Renal cortical epithelial cell (primary cell): ENCODE measurements at places on chromosomes 4 and X.

DNA sequence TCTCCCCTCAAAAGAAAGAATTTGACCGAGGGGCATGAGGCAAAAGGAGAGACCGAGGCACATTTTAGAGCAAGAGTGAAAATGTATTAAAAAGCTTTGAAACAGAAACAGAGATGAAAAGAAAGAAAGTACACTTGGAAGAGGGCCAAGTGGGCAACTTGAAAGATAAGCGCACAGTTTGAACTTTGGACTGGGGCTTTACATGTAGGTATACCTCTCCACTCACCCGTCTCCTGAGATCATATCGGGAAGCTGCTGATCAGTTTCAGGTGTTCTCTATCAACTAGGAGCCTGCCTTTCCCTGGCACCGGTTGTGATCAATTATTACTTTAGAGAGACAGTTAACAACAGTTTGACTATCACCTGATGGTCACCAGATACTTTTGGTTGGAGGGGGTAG lies 2666.5 kb downstream of the ARAP2 start:
- no peak for DNase-seq

- no peak for DNase-seq
These were observed 68.6 kb downstream of the CDS1 start for GRCh38 chr4:84651499-84651898.

DNA sequence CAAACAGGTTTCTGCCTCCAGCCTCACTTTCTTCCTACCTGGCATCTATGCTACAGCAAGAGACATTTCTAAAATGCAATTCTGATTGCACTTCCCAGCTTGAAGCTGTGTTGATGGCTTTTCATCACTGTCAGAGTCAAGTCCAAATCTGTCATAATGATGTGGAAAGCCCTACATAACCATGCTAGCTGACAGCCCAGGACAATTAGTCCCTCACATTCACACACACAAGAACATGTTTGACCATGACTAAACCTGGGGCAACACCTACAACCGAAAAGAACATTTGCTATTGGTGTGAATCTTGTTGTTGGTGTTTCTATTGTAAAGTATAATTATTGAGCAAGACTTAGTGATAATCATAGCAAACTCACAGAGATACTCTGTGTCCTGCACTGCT lies 58.2 kb downstream of the PPM1K start:
- no peak for DNase-seq

DNA sequence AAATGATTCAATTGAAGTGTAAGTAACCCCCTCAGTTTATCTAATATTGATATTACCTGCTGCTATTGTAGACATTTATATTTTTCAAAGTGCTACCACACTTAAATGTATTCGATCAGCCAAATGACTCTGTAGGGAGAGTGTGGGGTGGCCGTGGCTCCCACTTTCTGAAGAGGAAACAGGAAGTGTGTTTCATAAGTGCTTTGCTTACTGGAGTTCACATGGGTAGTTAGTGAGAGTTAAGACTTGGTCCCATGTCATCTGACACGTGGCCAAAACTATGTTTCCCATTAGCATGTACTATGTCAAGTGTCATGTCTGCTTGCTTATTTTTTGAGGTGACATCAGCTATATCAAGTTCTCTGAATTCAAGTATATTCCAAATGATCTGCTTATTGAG lies 308.1 kb upstream of the GATB start:
- no peak for DNase-seq

GRCh38 chrX:108224727-108225621 lies 133.4 kb downstream of the ATG4A start:
- DNase-seq: peak; percentile 74

- no peak for DNase-seq
These were observed 15.8 kb upstream of the CXorf38 start for GRCh38 chrX:40663078-40663740.

- no peak for DNase-seq
These were observed 39.1 kb upstream of the TMEM192 start for GRCh38 chr4:165151734-165152133.

GRCh38 chr4:86717651-86718050 lies 123.5 kb downstream of the PTPN13 start:
- peak; percentile 96 for DNase-seq

- DNase-seq: no peak
These were observed 178.6 kb upstream of the TBL1X start for GRCh38 chrX:9286234-9286633.

DNA sequence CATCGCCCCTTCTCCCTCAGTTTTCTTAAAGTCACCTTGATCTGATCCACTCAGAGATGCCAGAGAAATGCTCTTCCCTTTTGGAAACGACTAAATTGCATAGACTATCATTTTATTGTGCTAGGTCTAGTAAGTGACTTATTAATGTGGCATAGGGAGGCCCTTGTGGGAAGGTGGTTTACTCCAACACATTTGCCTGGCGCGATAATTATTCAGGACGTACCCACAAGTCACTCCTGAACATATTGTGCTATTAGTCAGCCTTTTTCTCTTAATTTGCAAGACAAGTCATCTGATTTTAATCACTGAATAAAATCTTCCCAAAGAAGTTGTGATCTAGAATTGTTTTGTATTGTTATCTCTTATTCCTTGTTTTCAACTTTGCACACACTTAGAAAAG lies 7.6 kb downstream of the ENPEP start:
- peak; percentile 94 for DNase-seq

DNA sequence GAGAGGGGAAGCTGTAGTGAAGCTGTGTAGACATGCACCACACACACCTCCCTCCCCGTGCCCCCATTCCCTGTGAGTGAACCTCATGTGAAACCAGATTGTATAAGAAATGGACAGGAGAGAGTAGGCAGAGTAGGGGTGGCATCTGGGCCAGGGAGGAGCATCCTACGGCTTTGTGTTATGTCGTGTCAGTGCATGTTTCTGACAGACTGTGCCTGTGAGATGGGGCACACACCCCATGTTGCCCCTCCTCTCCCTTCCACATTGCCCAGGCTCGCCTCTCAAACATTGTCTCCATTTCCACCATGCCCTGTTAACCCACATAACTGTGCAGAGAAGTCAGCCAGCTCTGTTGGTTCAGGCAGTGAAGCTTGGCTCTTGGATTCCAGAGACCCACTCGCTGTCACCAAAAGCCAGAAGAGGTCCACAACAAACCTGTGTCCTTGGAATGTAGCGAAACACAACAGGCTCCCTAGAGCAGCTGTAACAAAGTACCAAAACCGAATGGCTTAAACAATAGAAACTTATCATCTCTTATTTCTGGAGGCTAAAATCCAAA lies 56.1 kb downstream of the SLC9A6 start:
- DNase-seq: no peak

- DNase-seq: no peak
These were observed 4.4 kb downstream of the MSMO1 start for GRCh38 chr4:165331823-165332222.

- DNase-seq: no peak
These were observed 40.0 kb downstream of the UGT2B10 start for GRCh38 chr4:68855771-68856170.

DNA sequence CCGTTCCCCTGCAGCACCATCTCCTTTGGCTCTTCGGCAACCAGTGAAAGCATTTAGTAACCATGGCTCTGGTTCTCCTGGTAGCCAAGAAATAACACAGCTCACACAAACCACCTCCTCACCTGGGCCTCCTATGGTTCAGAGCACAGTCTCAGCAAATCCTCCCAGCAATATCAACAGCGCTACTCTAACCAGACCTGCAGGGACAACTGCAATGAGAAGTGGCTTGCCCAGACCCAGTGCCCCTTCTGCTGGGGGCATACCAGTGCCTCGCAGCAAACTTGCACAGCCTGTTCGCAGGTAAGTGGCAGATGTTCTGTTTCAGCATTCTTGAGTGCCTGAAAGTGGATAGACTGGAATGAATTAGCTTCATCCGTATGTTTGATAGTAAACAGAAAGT lies 63.0 kb upstream of the SLC10A4 start:
- DNase-seq: no peak

DNA sequence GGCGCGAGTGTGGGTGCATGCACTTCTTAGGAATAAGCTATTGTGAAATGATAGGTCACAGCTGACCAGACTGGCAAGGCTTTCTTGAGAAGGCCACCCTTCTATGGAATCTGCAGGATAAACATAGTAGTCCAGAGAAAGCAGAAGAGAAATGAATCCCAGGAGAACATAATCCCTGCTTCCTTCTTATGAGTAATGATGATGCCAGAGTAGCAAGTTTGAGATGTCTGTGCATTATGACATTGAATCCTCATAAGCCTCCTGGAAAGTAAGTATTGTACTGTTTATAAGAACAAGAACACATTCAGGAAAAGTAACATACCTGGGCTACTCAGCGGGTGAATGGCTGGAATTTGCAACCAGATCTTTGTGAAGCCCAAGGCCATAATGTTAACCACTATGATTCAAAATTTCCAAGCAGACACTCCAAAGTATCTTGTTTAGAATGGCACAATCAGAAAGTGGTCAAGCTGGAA lies 272.1 kb upstream of the HS3ST1 start:
- DNase-seq: peak; percentile 41

- DNase-seq: no peak
These were observed 2.7 kb upstream of the LRCH2 start for GRCh38 chrX:115236560-115236959.

DNA sequence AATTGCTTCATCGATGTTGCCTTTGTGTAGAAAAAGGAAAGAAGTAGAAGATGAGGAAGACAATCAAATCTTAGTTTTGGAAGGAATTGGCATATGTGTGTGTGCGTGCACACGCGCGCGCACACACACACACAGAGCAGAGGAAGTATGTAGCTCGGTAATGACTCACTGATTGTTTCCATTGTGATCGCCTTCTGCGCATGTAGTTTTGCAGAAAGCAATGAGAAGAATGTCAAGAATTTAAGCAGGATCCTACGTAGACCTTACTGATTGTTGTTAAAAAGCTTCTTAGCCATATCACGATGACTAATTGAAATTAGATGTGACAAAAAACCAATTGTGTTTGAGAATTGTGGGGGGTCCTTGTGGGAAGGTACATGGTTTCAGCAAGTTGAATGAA lies 12.8 kb upstream of the LIMCH1 start:
- peak; percentile 99 for DNase-seq

- DNase-seq: no peak
These were observed 92.4 kb upstream of the WDR17 start for GRCh38 chr4:175973027-175973923.

DNA sequence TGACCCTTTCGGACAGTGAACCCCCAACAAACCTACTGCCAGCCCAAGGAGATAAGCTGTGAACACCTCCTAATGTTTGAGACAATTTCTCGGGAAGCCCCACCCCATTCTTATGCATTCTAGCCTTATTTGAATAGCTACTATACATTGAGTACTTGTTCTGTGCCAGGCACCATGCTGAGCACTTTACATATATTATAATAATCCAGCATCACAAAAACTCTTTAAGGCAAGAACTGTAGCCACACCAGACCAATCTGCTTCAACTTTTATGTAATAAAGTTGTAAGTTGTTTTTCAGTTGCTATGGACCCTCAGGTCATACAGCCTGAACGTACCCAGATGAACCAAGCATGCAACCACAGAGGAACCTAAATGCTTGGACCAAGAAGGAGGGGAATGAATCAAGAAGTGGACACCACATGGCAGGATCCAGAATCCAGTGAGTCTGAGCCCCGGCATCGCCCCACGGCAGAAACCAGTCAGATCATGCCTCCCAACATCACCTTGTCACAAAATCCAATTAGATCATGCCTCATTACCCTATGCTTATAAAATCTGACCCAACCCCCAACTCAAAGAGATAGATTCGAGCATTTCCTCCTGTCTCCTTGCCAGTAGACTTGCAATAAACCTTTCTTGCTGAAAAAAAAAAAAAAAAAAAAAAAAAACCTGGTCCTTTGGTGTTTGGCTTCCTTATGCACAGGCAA lies 225.0 kb downstream of the QDPR start:
- no peak for DNase-seq

DNA sequence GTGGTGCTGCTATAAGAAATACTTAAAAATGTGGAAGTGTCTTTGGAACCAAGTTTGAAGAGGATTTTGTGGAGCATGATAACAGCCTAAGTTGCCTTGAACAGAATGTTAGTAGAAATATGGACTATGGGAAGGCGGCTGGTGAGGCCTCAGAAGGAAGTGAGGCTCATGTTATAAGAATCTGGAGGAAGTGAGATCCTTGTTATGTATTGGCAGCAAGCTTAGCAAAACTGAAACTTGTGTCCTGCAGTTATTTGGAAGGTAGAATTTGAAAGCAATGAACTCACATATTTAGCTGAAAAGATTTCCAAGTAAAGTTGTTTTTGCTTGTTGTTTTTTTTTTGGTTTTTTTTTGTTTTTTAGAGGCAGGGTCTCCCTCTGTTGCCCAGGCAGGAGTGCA lies 13.6 kb upstream of the MED14 start:
- DNase-seq: no peak

- peak; percentile 92 for DNase-seq
These were observed at the start of gene TLR1 for GRCh38 chr4:38804654-38805295. TLR1 (minus strand) TSS chr4:38804791; CDS start chr4:38798831, 5,960 bp downstream.

- DNase-seq: no peak
These were observed 12.1 kb downstream of the PPP2R3B start for GRCh38 chrX:374596-374995.

GRCh38 chr4:138114434-138114833 lies 127.7 kb downstream of the SLC7A11 start:
- DNase-seq: peak; percentile 45

- DNase-seq: peak; percentile 74
These were observed 27.2 kb downstream of the NOP14 start for GRCh38 chr4:2935762-2936743.

DNA sequence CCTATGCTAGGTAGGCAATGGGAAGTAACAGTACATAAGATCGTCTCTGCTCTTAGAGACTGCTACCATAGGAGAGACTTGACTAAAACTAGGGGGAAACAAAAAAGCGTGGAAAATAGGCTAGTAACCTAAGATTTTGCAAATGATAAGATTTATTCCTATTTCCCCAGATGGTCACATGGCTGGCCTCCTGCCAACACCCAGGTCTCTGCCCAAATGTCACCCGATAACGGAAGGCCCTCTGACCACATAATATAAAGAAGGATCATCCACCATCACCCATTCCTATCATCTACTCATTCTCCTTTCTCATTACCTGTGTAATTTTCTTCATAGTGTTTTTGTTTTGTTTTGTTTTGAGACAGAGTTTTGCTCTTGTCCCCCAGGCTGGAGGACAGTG lies 4.7 kb downstream of the LAMP2 start:
- DNase-seq: no peak

DNA sequence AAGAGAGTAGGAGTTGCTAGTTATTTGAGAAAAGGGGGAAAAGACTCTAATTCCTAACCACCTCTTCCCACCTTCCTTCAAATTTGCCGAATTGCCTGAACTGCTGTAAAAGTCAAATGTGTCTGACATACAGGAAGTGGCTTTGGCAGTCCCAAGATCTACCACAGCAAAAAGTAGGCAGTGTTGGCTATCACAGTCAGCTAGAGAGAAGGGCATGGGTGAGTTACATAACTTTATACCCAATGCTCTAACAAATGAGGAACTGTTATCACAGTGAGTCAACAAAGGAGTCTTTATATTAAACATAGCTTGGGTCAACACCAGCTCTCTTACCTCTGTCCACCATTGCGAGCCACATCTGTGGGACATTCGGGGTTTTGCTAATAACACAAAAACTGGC lies 2.4 kb upstream of the MBNL3 start:
- peak; percentile 29 for DNase-seq

- DNase-seq: no peak
These were observed 5.4 kb downstream of the TSPAN5 start for GRCh38 chr4:98652996-98653395.
